ENCODE measurements at places on chromosomes 1 and 21. TPM values are rescaled to one million over a fixed set of nuclear protein-coding genes. Genes with fewer than 3 reads are reported as not detected.

The IGSF9 gene
- 0.13 TPM for total RNA-seq

The MMP23B gene
- 17.2 TPM for total RNA-seq

The CCDC185 gene
- not detected for total RNA-seq

The ANKRD45 gene
- total RNA-seq: 0.29 TPM

DNA sequence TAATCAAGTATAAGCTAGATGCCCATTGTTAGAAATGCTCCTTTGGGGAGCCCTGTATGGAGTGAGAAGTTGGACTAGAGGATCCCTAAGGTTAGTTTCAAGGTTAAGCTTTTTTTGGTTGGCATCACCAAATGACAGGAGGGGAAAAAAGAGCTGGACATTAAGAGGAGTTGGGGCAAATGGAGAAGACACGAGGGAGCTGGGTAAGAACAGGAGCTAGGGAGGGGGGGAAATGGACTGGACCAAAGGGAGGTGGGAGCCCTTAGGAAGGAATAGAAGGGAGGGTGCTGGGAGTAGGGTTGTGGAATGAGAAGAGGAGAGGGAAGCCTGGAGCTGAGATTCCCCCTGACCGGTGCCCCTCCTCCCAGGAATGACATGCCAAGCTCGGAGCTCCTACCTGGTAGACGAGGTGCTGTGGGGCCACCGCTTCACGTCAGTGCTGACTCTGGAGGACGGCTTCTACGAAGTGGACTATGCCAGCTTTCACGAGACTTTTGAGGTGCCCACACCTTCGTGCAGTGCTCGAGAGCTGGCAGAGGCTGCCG lies 5.9 kb downstream of the KCNJ9 start:
- DNase-seq: no peak

GRCh38 chr1:45266151-45266801 lies 59.9 kb upstream of the ZSWIM5 start:
- no peak for DNase-seq

DNA sequence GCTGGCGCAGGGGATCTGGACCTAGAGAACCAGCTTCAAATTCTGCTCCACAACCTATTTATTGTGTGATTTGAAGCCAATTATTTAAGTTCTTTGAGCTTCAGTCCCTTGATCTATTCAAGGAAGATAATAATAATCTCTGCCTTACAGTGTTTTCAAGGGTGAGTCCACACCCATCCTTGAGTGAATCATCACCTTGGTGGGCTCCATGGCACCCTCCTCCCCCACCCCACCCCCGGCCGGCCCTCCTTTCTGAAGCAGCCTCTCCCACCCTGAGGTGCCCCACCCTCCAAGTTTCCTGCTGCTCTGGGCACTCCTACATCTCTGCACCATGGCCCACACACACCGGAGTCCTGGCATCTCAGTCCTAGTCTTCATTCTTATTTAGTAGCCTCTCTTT lies 38.3 kb downstream of the TCP10L start:
- DNase-seq: no peak

GRCh38 chr1:97770376-97770775 lies 150.5 kb downstream of the DPYD start:
- DNase-seq: no peak

- DNase-seq: peak; percentile 94
These were observed 41.8 kb downstream of the GATAD2B start for GRCh38 chr1:153880962-153881361.

DNA sequence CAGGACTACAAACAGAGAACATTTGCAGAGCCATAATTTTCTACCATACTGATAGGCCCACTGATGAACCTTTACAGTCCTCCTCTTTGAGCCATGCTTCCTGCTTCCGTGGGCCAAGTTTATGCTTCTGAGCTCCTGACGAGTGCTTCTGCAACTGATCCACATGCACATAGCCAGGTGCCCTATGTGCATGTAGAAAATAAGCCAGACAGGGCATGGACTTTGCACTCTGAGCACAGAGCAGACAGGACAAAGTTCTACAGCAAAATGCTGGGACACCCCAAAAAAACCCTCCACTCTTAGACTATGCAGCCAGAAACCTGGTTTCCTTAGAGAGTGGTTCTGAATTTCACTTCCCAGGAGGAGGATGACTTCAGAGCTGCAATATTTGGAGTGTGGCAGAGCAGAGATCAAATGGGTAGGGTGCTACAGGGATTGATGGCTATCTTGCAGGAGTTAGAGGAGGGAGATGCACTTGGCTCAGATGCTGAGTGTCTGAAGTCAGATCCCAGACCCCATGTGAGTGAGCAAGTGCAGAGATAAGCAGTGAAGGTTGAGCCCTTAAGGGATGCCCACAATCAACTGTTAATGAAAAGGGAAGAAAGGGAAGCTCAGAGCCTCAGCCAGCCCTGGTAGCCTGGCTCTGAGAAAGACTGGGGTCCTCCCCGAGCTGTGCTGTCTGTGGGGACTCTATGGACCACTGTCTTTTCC lies 230.9 kb downstream of the DUSP10 start:
- no peak for DNase-seq

- DNase-seq: no peak
These were observed 1.4 kb upstream of the S100A4 start for GRCh38 chr1:153546796-153547559.

DNA sequence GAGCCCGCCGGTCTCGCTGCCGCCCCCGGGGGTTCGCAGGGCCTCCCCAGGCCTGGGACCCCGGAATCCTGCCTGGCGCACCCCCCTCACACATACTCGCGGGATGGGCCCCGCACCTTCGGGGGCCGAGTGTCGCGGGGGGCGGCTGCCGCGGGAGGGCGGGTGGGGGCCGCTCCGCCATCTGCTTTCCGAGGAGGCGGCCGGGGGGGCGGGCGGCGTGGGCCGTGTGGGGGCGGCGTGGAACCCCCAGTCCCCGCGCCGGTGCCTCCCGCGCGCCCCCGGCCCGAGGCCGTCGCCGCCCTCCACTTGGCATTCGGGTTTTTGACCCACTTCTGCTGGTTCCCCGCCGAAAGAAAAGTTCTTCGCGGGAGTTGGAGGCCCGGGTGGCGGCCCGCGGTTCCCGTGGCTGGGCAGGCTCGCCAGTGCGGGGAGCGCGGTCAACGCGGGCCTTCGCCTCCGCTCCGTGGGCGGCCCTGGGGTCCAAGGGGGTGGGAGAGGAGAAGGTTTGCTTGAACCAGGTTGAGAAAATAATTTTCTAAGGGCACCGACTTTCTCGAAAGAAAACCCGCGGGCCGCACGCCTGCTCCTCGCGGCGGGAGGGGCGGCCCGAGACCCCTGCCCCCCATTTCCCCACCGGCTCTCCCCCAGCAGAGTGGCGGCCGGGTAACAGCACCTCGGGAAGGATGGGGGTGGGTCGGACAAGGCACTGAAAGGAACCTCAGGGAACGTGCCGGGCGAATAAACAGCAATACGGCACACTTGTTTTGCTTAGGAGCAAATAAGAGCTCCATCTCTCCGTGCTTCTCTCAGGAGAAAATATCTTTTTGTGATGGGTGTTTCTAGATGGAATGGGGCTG lies 1.6 kb downstream of the PHF13 start:
- DNase-seq: no peak

- DNase-seq: no peak
These were observed 68.4 kb upstream of the SSBP3 start for GRCh38 chr1:54474310-54475251.

DNA sequence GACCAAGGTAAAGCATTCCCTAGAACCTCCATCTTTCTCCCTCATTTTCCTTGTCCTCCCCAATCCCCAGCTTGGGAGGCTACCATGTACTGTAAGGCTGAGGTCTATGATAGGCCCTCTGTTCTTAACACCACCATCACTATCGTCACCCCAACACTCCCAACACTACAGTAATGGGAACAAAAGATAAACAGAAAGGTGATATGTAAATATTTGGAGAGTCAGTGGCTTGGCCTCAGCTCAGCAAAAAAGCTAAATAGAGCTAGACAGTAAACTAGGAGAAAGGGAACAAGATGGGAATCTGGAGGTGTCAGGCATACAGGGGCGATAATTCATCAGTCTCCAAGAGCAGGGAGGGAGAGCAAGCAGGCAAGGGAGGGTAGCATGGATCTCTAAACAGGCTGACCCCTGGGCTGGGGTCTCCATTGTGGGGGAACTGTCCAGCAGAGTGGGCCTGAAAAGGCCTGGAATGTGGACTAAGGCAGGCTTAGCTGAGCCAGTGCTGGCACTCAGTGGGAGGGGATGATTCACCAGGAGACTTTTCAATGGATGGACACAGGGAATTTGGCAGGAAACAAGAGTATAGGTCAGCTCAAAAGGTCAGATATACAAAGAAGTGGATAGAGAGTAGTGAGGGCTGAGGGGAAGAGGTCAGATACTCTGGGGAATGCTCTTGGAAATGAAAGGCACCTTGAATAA lies 6.7 kb downstream of the WNT2B start:
- DNase-seq: no peak

All from mesenteric fat pad (tissue), 1 donor.